Dermis blood vessel endothelial cell (primary cell): ENCODE measurements at places on chromosomes 1 and 21. TPM values are rescaled to one million over a fixed set of nuclear protein-coding genes. Genes with fewer than 3 reads are reported as not detected.

LYPD8 gene
- 0.17 and 0.23 TPM in 2 replicates for total RNA-seq

FHAD1 gene
- under 0.01 and 0.23 TPM in 2 replicates for total RNA-seq

KCNJ10 gene
- total RNA-seq: not detected in 2 replicates

FOXJ3 gene
- 23.8 and 33.2 TPM in 2 replicates for total RNA-seq
